ENCODE measurements at places on chromosomes 7 and 10. TPM values are rescaled to one million over a fixed set of nuclear protein-coding genes. Genes with fewer than 3 reads are reported as not detected.

The KLLN gene
- total RNA-seq, result 0.76 TPM

The ADARB2 gene
- total RNA-seq, result not detected

The BLNK gene
- total RNA-seq, result not detected

The ACSL5 gene
- 0.95 TPM for total RNA-seq

The SPDYE16 gene
- total RNA-seq, result 0.21 TPM

The PRLHR gene
- total RNA-seq, result not detected
